AG08396 (cell line): ENCODE measurements at places on chromosomes 13 and 19.

DNA sequence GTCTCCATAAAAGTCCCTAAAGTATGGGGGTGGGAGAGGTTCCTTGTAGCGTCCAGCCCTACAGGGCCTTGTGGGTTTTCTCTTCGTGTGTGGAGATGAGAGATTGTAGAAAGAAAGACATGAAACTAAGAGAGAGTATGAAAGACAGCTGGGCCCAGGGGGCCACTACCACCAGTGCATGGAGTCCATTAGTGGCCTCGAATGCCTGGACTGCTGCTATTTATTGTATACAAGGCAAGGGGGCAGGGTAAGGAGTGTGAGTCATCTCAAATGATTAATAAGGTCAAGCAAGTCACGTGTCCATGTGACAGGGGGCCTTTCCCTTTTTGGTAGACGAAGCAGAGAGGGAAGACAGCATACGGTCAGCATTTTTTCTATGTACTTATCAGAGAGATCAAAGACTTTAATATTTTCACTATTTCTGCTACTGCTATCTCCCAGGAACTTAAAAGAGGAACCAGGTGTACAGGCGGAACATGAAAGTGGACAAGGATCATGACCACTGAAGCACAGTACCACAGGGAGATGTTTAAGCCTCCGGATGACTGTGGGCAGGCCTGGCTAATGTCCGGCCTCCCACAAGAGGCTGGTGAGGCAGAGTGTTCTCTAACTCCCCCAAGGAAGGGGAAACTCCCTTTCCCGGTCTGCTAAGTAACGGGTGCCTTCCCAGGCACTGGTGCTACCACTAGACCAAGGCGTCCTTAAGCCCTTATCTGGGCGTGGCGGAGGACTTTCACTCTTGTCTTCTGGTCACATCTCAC is 25.5 kb downstream of the FGF21 start:
- no peak for DNase-seq

- no peak for DNase-seq
Observed at GRCh38 chr19:1087813-1088415, 7.3 kb downstream of the POLR2E start.

- DNase-seq = no peak
Observed at GRCh38 chr13:94210816-94211215, 268.7 kb downstream of the DCT start.

DNA sequence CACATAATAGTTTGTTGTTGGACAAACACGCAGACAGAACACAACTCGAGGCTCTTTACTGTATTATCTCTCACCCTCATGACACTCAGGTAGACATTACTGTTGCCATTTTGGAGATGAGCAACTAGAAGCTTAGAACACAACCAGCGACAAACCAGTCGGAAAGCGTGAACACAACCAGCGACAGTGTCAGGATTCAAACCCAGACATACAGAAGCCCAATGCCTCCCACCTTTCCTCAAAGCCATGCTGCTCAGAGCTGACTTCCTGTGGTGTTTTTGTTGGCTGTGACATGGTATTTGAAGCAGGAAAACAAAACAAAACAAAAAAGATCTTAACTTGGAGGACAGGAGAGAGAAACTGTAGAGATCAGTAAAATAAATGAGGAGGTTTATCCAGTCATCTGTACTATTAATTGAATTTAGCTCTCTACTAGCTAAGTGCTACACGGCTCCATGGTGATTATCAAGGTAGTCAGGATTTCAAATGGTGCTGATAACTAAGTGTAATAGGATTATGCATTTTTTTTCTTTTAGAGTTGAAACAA is 92.1 kb downstream of the STARD13 start:
- no peak for DNase-seq

DNA sequence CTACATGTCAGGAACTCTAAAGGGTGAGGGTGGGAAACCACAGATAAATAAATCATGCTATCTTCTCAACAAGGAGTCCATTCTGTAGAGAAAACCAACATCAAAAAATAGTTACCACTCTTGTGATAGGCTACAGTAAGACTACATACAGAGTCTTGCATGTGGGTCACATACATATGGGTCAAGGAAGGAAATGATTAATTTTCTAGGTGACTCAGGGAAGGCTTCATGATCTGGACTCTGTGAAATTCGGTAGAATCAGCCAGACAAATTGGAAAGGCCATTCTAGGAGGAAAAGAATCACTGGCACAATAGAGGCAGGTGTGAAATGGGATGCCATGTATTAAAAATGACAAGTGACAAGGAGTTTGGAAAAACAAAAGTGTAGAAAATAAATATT is 638.9 kb downstream of the LIG4 start:
- DNase-seq = no peak

GRCh38 chr19:33300894-33301143 is 1.5 kb downstream of the CEBPA start:
- DNase-seq = peak; percentile 9

DNA sequence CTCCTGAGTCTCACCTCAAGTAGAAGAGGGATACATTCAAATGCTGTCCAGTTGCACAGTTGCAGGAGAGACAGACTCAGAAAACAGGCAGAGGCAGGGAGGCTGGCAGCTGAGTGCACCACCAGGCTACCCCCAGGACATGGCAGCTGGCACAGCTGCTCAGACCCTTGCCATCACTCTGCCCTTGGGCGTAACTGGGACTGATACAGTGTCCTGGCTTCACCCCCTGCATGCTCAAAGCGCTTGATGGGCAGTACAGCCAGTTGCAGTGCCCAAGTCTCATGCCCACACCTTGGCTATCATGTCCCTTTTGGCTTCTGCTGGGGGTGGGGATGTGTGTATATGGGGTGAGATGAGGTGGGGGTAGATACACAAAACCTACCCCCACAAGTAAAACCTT is 5.5 kb upstream of the PEPD start:
- DNase-seq = no peak
